ENCODE measurements at places on chromosomes 6 and 20. TPM values are rescaled to one million over a fixed set of nuclear protein-coding genes. Genes with fewer than 3 reads are reported as not detected.

The NECAB3 gene
- polyA plus RNA-seq = 17.2 TPM

The SYTL3 gene
- 5.4 TPM for polyA plus RNA-seq

The SCUBE3 gene
- 55.7 TPM for polyA plus RNA-seq

The PAQR8 gene
- 25.5 TPM for polyA plus RNA-seq

- DNase-seq = no peak
Observed at GRCh38 chr6:43082806-43083655, 6.9 kb downstream of the PTK7 start.

DNA sequence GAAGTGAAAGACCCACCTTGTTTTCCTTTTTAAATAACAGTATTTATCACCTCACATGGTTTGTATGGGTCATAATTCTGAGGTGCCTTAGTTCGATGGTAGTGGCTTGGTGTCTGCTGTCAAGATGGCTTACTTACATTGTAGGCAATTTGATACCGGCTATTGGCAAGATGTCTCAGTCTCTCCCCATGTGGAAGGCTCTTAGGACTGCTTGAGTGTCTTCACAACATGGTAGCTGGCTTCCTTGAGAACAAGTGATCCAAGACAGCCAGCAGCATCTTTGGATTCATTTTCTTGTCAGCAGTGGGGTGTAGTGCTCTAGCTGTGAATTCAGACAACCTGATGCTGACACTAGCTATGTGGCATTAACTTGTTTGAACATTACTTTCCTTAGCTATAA lies 70.1 kb downstream of the CBFA2T2 start:
- DNase-seq = no peak

DNA sequence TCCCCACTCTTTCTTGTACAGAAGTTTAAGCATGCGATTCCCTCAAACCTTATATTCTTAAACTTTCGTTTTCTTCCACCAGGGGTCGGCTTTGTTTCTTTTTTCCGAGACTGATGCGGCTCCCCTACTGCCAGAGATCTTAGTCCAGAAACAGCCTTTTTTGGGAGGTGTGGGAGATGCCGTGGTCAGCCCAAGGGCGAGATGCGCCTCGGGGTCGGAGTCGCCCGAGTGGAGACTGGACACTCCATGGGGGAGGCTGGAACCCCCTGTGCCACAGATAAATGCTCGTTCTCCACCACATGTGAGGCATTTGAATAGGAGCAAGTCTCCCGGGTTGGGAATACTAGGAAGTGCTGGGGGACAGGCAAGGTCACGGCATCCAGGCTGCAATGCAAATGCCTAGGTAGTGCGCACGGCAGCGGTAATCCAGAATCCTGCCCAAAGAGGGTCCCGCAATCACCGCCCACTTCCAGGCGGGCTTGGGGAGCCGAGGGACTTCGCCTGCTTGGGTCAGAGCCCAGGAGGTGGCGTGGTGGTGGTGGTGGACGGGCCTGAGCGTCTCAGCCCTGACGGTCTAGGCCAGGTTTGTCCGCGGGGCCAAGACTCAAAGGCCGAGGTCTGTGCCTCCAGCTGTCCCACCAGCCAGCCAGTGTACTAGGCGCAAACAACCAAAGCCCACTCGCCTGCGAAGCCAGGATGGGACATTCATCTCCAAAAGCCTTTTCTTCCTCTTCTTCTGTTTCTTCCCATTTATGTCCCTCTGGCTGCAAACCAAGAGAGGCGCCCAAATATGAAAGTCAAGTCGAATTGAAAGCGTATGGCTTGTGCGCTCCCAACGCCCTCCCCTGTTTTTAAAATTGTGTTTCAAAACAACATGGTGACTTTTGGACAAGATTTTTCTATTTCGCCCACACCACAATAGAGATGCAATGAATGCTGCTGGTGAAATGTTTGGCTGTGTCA lies 39.3 kb upstream of the OSTM1 start:
- peak; percentile 62 for DNase-seq

GRCh38 chr6:3286641-3287171 lies 28.0 kb downstream of the PSMG4 start:
- DNase-seq = no peak

DNA sequence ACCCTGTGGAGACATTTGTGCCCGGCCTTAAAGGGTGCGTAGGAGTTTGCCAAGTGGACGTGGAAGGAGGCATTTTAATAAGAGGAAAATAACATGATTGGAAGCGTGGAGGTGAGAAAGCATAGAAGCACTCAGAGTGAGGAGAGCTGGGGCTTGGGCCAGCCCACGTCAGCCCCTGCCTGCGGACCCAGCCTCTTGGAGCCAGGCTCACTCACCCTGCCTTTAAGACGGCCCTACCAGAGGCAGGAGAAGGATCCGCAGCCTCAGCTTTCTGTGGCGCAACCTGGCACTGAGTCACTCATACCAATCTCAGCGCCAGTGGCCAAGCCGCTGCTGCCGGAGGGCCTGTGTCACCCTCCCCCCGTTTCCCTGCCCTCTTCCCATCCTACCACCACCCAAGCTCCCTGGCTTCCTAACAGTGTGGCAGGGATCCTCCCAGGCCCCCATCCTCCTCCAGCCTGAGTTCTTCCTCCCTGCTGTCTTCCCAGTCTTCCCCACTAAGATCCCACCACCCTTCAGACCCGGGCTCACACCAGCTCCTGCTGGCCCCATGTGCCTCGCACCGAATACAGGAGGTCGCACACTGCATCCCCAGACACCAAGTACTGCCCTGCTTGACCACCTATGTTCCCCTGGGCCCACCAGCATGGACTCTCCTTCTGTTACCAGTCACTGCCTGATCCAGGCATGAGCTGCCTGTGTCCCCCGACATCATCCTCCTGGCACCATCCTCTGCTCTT lies 285.2 kb downstream of the UST start:
- DNase-seq = no peak

- no peak for DNase-seq
Observed at GRCh38 chr6:92648364-92649086, 770.8 kb downstream of the EPHA7 start.

GRCh38 chr20:2236256-2236655 lies 59.5 kb upstream of the TGM3 start:
- no peak for DNase-seq

- DNase-seq = no peak
Observed at GRCh38 chr6:104326173-104327001, 533.3 kb downstream of the HACE1 start.

- DNase-seq = no peak
Observed at GRCh38 chr6:69084746-69085335, 449.8 kb downstream of the ADGRB3 start.

DNA sequence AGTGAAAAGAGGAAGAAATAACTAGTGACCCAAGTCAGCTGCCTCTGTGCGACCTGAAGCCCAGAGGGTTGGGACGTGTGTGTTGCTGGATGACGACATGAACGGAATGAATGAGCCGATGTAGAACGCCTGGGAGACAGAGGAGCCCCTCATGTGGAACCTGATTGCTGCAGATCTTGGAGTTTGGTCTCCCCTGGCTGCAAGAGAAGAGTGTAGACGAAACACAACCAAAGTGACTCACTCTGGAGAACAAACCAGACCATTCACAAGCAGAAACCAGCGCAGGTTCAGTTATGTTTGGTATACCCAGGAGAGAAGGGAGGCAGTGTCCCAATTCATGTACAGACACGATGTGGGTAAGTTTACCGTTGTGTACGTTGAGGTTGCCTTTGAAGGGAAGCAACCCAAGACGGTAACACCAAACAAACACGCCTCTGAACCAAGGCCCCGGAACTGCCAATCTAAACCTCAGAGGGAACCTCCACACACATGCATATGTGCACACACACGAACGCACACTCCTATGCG lies 265.9 kb downstream of the BMP7 start:
- DNase-seq = no peak

DNA sequence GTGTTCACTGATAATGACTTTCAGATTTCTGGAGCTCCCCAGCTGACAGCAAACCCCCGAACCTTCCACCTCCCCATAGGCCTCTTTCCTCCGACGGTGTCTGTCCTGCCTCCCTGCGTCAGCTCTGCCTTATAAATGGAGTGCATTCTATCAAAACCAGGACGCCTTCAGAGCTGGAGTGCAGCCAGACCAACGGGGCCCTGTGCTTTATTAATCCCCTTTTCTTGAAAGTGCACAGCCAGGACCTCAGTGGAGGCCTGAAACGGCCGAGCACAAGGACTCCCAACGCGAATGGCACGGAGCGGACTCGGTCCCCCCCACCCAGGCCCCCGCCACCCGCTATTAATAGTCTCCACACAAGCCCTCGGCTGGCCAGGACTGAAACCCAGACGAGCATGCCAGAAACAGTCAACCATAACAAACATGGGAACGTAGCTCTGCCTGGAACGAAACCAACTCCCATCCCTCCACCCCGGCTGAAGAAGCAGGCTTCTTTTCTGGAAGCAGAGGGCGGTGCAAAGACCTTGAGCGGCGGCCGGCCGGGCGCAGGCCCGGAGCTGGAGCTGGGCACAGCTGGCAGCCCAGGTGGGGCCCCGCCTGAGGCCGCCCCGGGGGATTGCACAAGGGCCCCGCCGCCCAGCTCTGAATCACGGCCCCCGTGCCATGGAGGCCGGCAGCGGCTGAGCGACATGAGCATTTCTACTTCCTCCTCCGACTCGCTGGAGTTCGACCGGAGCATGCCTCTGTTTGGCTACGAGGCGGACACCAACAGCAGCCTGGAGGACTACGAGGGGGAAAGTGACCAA lies 42.3 kb upstream of the NAA20 start:
- DNase-seq = peak; percentile 81

DNA sequence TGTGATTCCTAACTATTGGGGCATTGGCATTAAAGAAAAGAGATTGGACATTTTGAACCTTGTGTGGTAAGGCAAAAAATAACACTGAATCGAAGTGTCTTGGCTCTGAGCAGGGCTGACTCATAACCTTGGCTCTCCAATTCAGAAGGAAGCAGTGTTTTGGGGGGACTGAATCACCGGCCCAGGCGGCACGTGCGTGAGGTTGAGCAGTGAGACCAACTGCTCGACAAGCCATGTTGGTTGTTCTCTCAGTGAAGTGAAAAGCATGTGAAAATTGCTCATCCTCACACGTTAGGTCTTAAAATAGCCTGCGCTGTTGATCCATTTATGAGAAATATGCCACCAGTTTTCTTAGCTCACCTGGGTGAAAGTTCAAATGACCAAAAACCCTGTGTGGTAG lies 137.8 kb upstream of the SPACA1 start:
- DNase-seq = no peak

GRCh38 chr6:12010635-12011275 lies 1.4 kb upstream of the HIVEP1 start:
- DNase-seq = no peak

GRCh38 chr6:156598855-156599180 lies 178.4 kb upstream of the ARID1B start:
- no peak for DNase-seq

GRCh38 chr20:55646851-55647250 lies 358.5 kb downstream of the CBLN4 start:
- DNase-seq = peak; percentile 61

DNA sequence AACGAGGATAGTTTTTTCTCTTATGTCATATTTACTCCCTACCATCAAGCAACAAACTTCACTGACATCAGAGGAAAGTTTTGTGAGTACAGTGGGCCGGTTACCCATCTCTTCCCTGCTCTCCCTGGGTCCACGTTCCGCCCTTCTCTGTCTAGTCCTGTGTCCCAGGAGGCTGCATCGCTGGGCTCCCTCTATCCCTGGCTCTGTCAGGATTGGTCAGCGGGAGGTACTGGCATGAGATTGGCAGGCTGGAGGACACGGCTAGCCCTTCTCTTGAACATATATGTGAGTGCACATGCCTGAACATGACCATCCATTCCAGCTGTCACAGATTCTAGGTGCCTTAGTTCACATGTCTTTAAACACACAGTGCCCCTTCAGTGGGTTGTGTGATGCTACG lies 30.3 kb upstream of the TMEM181 start:
- no peak for DNase-seq

DNA sequence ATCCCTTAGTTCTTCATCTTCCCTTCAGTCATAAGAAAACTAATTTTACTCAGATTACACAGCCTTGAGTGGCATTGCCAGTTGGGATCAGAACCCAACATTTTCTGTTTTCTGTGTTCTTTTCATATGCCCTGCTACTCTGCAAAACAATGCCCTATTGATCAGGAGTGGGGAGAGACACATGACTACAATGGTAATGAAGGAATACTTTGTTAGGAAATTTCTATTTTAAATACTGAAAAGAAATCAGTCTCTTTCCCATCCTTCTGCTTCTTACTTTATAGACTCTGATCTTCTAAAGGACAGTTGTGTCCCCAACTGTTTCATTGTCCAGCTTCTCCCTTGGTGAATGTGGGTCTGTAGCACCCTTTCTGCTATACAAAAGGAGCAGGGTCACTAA lies 5.5 kb upstream of the PKIB start:
- no peak for DNase-seq

DNA sequence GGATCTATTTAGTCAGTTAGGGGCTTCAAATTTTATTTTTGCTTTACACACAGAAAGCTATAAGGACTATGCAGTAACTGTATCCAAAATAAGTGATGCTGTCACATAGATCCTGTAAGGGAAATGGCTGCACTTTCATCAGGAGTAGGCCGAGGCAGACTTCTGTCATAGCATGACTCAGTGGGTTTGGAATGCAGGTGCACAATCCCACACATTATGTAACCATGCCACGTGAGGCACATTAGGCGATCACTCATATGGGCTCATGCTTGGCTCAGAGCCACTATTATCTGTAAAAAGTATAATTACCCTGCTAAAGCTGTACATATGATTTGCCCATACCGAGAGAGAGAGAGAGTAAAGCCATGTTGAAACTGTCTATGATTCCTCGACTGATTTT lies 1189.4 kb upstream of the EYS start:
- DNase-seq = no peak

GRCh38 chr6:111734068-111735061 lies 128.7 kb upstream of the TRAF3IP2 start:
- DNase-seq = no peak
